Activated naive CD4-positive, alpha-beta T cell treated with Interleukin-2 at 50 U/mL for 16 hours (primary cell): ENCODE measurements at places on chromosomes 7 and 10.

DNA sequence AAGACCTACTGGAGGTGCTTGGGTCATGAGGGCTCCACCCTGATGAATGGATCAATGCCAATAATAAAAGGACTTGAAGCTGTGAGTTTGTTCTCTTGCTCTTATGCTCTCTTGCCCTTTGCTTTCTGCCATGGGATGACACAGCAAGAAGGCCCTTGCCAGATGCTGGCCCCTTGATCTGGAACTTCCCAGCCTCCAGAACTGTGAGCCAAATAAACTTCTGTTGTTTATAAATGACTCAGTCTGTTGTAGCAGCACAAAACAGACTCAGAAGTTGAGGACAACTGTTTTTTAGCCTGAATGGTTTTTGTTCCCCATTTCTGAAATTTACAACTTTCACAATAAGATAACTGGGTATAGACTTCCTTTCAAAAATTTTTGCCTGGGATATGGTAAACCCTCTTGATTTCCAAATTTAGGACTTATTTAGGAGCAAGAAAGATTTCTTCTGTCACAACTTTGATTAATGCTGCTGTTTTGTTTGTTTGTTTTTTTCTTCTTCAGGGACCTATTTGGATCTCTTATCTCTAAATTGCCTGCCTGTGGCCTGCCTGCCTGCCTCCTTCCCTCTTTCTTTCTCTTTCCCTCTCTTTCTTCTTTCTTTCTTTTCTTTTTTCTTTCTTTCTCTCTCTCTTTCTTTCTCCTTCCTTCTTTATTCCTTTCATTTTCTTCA, 12.1 kb downstream of the ENTPD1 start:
- DNase-seq, result no peak

DNA sequence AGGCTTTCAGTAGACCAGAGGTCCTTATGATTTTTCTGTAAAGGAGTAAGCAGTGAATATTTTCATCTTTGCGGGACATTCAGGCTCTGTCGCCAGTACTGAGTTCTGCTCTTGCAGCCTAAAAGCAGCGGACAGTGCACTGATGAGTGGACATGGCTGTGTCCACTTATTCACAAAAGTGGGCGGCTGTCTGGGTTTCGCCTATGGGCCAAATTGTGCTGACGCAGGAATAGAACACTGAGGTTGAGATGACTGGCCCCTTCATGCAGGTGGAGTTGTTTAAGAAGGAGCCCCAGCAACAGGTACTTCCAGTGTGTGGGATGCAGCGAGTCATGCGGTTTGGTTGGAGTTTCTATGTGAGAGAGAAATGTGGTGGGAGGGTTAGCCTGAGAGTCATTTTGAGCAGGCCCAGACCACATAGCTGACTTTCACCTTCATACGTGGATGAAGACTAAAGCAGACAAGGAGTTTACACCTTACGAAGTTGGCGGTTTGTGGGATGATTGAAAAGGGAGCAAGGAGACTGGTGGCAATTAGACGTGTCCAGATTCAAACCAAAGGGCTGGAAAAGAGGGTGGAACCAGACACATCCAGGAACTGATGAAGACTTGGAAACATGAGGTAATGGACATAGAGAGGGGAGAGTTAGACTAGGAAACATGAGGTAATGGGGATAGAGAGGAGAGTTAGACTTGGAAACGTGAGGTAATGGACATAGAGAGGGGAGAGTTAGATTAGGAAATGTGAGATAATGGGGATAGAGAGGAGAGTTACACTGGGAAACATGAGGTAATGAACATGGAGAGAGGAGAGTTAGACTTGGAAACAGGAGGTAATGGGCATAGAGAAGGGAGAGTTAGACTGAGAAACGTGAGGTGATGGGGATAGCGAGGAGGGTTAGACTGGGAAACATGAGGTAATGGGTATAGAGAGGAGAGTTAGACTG, 38.2 kb downstream of the WDR37 start:
- DNase-seq, result peak; percentile 77

- no peak for DNase-seq
These were observed 102.9 kb upstream of the CCDC6 start for GRCh38 chr10:60009276-60009675.

DNA sequence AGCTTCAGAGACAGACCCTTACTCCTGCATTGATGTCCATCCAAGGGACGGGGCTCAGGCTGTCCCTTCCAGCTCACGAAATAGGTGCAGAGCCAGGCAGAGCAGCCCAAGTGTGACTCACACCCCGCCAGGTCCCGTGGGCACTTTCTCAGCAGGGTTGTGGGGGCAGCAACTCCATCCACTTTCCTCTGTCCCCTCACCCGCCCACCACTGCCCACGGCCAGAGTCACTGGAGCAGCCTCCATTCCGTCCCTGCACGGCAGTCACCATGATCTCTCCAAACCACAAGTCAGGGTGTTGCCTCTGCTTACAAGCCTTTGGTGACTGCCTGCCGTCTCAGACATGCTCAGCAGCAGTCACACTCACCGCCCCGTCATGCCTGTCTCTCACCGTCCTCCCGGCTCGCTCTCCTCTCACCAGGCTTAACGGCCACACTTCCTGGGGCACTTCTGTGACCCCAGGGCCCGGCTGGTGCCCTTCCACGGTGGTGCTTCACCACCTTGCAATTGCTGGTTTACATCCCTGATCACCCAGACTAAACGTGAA, 39.3 kb downstream of the CALML3 start:
- peak; percentile 55 for DNase-seq

- no peak for DNase-seq
These were observed 17.6 kb upstream of the IMPDH1 start for GRCh38 chr7:128427289-128427891.

DNA sequence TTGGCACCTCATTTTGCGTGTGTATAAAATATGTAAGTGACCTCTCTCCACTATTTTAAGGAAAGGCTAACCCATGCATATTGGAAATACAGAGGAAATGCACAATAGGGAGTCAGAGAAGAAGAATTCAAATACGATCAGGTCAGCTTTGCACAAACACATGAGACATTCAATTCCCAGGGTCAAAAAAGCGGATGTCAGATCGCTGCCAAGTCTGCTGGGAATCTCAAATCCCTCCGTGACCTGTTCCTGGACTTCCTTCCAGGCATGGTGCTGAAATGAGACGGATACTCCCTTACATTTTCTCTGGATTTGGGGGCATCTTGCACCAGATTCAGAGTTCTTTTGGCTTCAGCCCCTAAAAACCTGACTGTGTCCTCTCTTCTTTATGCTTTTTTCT, 91.9 kb upstream of the PRKCQ start:
- DNase-seq, result no peak

DNA sequence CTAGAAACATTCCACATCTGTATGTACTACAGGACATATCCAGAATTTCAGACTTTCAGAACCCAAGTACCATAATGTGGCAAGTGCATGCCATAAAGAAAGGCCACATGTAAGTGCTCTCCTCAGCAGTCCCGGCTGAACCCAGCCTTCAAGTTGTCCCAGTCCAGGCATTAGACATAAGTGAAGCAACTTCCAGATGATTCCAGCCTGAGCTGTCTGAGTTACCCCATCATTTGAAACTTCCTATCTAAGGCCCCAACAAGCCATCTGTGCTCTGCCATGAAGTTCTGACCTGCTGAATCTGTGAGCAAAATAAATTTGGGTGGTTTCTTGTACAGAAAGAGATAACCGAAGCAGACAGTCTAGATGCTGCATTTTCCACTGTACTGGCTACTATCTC, 218.8 kb downstream of the IPMK start:
- DNase-seq, result no peak

- no peak for DNase-seq
These were observed 192.4 kb upstream of the CDCA7L start for GRCh38 chr7:22138106-22138505.

- no peak for DNase-seq
These were observed 50.8 kb downstream of the CH25H start for GRCh38 chr10:89156161-89156835.

DNA sequence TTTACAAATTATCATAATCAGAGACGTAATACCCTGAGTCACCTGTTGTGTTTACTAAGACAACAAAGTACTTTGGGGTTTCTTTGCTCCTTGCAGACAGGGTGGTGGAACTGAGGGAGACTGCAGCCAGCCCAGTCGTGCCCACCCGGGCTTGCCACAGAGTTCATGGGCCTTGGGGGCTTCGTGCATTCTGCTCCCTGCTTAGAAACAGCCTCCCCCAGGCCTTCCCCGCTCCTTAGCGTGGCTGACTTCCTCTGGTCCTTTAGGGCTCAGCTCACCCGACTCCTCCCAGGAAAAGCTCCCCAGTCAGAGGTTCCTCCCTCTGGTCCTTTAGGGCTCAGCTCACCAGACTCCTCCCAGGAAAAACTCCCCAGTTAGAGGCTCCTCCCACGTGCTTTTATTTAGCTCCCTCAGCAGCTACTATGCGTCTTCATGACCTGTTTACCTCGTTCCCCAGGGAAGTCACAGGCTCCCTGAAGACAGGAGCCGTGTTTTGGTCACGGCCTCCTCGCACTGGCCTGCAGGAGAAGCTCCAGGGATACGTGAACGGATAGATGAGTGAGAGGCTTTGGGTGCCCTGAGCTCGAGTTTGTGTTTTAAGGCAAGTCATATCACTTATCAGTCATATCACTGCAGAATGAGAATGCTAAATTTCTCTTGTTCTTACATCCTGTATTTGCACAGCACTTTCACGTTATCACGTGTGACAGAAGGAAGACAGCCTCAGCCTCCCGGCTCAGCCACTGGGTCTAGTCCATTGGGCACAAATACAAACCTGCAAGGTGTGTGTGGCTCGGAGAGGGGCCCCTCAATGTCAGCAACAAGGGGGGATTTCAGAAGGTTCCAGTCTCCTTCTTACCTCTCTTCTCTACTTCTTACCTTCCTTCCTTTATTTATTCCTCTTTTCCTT, 52.7 kb upstream of the VIPR2 start:
- DNase-seq, result peak; percentile 42

- DNase-seq, result no peak
These were observed 4.2 kb downstream of the ATP6V0E2 start for GRCh38 chr7:149877890-149878522.

DNA sequence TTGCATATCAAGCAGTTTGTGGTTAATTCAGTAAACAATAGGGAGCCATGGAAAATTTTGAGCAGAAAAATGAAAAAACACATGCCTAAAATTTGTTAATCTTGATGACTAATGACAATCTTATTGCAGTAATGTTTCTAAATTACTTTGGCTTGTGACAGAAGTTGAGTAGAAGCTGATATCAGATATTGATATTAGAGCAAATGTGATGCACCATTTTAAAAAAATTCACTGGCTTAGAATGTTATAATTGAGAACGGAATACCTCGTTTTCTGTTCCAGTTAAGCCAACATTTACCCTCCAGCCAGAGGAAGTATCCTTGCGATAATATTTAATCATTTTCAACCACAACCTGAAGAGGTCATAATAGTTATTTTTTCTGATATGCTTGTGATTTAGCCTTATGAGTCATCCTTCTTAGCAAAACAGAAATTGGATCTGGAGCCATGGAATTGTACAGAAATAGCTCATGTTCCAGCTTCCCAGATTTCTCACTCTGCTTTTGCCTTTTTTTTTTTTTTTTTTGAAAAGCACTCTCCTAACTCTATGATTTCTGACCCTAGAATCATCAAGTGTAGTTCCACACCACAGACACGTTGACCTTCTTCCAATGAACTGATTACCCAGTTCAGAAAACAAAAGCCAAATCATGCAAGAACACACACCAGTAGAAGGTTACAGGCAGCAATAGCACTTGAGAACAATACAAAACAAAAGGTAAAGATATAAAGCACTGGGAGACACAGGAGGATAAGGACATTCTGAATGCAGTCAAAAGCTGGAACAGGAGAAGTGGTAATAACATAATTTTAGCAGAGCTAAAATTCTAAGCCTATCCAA, 96.8 kb upstream of the PHYHIPL start:
- DNase-seq, result no peak

DNA sequence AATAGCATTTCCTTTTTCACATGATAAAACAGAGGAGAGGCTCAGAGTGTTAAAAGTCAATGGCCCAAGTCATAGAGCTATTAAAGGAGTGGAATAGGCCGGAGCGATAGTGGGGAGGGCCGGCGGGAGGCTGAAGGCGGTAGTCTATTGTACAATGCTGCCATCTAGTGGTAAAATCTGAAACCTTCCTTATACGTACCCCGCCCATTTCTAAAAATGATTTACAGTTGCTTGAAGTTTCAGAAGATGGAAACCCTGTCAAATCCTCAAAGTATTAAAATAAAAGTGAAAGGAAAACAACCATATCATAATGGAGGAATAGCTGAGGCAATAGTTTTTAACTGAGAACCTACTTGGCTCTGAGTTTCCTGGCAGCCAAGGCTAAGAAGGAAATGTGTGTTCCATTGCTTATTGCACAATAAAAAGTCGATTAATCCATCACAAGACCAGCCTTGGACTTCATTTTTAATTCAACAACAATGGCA, 209.1 kb downstream of the CCSER2 start:
- peak; percentile 17 for DNase-seq

GRCh38 chr10:1290071-1290471, 233.9 kb downstream of the WDR37 start:
- no peak for DNase-seq

DNA sequence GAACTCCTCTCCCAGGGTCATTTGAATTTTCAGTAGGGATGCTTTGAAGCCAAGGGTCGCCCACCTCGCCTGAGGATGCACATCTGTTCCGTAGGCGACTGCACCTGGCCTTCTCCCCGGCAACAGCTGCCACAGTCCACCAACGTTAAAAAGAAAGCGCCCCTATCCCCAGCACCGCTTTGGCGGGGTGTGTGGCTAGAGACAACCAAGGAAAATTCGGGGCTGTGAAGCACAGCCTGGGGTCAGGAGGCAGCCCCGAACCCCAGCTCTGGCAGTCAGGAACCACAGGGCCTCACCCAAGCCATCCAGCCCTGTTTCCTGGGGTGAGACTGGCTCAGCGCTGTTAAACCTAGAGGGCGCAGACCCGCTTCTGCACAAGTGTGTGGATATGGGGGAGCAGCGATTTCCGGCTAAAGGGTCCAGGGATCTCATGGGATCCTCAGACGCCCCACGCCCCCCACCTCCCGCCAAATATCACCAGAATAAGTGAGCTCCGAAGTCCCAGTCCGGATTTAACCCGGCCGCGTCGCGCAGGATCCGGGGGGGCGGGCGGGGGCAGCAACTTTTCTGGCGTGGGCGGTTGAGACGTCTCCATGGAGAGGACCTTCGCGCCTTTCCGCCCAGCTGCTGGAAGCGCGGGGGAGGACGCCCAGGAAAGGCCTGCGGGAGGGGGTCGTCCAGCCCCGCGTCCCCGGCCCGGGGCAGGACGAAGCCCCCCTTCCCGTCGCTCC, 822 bp downstream of the ZC3HAV1L start:
- peak; percentile 34 for DNase-seq

DNA sequence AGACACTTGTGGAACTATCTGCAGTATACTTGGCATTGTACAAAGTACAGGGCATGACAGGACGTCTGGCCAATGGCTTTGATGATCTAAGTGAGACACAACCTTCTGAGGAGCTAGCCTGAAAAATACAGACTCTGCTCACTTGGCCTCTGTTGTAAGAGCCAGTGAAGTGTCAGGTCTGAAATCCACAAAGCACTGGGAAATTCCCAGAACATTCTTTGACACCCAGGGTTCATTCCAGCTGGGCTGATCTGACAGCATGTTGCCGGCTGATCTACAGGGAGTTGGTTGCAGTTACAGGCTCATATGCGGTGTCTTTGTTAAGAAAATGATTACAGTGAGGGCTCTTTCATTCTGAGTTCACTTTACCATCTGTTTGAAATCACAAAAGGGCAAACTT, 354.6 kb downstream of the PHF14 start:
- DNase-seq, result no peak
